Activated T-helper 1 cell treated with Interleukin-2 at 50 U/mL for 16 hours (primary cell): ENCODE measurements at places on chromosomes 7 and 10.

- DNase-seq = no peak
These were observed 96.4 kb downstream of the DYNC2I1 start for GRCh38 chr7:158952776-158953175.

GRCh38 chr7:152661479-152661878 lies 14.5 kb downstream of the XRCC2 start:
- DNase-seq = no peak

DNA sequence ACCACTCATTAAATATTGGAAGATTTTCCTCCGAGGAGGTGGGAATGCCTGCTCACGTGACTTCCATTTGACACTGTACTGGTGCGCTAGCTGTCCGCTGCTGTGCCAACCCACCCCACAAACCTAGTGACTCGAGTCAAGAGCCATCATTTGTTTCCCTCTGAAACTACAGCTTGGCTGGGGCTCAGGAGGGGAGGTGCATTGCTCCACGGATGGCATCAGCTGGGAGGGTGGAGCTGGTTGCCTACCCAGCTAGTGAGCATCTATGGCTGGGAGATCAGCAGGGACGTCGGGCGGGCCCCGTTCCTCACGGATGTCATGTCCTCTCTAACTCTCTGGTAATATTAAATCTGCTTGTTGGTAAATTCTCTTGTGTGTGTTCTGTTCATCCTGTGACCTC lies 9.5 kb upstream of the FOXL3 start:
- no peak for DNase-seq

DNA sequence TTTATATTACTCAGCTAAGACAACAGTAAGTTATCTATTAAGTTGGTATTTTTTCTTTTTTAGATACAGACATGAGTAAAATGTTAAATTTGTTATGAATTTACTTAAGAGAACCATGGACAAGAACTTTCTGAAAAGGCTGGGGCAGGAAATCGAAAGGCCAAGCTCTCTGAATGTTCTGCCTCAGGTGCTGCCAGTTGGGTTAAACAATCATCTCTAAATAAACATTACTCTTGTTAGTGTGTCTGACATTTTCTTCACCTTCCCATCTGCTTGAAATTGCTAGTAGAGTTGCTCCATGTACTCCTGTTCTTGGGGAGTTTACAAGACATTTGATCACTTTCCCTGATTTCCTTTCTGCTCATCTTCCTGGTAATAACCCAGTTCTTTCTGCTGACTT lies 87.5 kb downstream of the ANKRD7 start:
- no peak for DNase-seq

DNA sequence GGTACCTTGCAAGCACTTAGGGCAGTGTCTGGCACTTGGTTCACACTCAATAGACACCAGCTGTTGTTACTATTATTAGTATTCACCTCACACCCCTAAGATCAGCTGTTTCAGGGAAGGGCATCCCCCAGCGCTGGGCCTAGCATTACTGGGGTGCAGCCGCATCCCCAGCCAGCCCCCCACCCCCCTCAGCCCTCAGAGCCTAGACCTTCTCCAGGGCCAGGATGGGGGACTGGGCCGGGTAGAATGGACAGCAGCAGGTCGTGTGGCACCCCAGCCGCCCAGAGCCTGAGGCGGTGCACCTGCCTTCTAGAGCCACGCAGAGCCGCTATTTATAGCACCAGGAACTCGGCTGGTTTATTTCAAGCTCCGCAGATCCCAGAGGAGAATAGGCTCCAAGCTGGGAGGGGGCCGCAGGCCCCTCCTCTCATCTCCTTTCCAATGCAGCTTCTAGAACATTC lies 60.5 kb downstream of the GTF2IRD1 start:
- DNase-seq = no peak

DNA sequence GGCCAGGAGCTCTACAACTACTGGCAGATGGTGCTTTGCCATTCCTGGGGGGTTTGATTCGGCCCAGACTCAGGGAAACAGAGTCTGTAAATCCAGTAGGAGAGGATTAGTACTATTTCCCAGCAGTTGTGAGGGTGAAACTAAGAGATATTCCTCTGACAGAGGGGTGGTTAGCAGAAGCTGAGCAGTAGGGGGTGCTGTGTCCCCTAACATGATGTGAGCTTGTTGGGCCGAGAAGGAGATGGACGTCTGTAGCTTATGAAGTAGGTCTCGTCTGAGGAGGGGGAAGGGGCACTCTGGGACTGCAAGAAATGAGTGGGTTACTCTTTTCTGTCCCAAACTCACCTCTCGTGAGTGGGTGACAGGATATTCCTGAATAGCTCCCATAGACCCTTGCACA lies 179.2 kb upstream of the MBL2 start:
- DNase-seq = no peak

- no peak for DNase-seq
These were observed 111.5 kb upstream of the ADAM12 start for GRCh38 chr10:126499744-126500143.

DNA sequence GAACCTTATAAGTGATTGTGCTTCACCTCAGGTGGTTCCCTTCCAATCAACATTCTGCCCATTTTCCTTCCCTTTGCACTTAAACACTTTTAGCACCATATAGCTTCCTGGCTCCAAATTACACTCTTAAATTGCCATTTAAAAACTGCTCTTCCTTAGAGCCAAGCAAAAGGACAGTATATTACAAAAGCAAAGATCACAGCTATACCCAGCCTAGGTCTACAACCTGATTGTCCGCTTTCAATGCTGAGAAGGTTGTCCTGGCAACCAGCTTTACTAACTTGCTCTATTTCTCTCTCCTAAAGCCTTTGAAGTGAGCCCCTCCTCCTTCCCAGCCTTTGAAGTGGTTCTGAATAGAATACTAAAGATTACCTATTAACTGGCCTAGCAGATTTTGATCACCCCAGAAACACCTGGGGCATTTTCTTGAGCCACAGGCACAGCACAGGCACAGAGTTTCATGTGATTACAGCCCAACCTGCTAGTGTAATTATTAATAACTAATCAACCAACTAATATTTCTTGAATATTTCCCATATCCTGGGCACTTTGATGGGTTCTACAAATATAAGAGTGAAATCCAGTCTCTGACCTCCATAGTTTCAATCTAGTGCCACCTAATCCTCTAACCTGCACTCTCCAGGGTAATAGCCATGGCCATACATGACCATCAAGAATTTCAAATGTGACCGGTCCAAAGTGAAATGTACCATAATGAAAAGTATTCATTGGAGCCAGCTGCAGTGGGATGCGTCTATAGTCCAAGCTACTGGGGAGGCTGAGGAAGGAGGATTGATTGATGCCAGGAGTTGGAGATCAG lies 63.6 kb upstream of the TRIM24 start:
- DNase-seq = no peak

DNA sequence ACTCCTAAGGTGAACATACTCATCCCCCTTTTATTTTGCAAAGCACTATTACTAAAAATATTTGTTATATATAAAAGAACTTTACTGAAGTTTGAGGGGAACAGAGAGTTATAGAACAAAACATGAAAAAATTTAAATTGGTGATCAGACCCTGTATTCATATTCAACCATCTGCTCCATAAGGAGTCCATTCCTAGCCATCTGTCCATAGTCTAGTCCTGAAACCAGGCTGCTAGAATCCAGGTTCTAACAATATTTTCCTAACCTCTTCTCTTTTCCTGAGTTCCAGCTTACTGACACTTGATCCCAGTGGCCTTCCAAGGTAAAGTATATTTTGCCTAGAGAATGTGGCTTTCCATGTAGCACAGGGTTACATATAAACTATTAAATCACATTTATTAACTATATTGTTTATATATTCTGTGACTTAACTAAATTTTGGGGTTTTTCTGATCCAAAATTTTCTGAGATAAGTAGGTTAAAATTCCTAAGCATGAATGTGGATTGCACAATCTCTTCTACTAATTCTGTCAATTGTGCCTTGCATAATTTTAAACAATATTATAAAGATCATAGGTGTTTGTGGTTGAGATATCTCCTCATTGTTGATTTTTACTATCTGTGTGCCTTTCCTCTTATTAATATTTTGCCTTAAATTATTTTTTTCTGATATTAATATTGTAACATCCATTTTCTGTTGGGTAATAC lies 137.6 kb upstream of the MAGI2 start:
- no peak for DNase-seq

DNA sequence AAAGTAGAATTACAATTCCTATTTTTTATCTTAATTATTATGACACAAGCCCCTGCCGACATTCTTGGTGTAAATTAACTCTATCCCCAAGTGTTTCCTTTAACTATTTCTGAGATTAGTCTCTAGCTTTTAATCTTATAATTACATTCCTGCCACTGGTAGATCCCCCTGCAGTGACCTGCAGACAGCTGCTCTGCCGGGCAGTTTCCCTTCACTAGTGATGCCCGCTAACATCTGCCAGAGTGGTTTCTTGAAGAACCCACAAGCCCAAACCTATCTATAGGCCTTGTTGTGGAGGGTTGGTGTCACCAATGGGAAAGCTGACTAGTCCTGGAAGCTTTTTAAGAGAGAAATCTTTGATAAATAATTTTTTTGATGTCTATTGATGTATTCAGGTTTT lies 50.0 kb downstream of the ADAM22 start:
- DNase-seq = no peak

- DNase-seq = no peak
These were observed 63.0 kb upstream of the SP4 start for GRCh38 chr7:21364801-21365271.

GRCh38 chr7:66344166-66344565 lies 139.0 kb downstream of the TPST1 start:
- DNase-seq = no peak

DNA sequence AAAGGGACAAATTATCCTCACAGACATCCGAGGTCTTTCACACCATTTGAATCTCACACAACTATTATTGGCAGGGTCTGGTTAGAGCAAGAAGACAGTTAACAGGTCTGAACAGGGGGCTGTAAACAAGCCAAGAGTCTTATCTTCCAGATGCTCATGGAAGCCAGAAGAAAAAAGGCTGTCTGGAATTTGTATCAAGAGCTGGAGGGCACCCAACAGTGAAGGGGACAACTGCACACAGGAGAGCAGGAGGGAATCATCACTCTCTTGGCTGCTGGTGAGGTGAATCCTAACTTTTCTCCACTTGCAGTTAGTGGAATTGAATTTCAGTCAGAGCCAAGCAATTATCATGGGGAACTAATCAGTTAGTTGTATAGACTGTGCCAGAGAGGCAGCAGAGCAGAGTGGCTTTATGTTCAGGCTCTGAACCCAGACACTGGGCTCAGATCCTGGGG lies 880.2 kb upstream of the AUTS2 start:
- DNase-seq = no peak

- DNase-seq = no peak
These were observed 40.2 kb downstream of the PRKCQ start for GRCh38 chr10:6539833-6540232.

DNA sequence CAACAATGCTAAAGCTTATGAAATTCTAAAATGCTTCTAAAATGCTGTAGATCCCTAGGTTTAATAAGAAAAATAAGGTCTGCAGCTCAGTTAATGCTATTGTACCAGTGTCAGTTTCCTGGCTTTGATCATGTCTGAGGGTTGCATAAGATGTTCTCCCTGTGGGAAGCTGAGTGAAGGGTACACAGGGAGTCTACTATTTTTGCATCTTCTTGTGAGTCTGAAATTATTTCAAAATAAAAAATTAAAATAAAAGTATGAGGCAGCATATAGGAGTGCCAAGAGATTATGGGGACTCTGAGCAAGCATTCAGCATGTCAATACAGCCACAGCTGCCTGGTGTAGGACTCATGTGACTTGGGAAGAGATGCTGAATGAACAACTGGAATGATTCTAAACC lies 14.7 kb downstream of the CHST15 start:
- DNase-seq = no peak

- no peak for DNase-seq
These were observed 18.3 kb downstream of the INPP5A start for GRCh38 chr10:132555648-132556575.

DNA sequence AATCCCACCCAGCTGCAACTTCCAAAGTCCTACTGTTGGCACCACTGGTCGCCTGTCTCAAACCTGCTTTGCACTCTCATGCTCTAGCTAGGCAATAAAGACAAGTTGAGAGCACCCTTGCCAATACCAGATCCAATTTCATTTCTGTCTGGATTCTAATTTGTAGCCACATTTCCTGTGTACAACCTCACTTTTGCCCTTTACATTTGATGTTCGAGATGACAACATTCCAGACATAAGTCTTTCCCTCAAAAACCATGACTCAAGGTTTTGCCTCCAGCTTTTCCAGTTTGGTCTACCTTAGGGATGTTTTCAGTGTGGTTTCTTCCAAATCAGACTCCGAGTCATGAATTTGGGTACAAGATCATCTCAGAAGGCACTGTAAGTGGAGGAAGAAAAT lies 309.0 kb downstream of the GPAM start:
- DNase-seq = no peak

DNA sequence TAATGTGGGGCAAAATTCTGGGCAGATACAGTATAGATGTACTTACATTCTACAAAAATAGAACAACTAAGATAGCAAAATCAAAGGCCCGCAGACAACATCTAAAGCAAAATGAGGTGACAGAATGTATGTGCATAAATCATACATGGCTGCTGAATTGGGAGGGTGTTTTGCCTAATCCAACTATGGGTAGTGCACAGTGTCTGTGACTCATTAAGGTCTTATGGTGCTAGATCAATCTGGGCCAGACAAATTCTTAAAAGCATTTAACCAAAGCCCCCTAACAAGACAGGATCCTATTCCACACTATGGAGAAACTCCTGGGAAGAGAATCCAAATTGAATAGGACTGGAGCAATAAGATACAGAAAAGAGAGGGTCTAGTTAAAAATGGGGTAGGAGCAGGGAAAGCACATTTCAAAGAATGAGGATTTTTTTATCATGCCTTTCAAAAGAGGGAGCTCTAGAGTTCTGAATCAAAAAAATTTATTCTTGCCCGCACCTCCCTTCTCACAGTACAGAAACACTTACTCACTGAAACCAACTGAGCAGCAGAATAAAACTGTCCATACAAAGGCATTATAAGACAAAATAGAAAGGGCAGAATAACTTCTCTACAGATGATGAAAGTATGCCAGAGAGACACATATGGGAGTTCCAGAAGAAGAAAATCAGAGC lies 181.3 kb downstream of the RNLS start:
- DNase-seq = no peak

DNA sequence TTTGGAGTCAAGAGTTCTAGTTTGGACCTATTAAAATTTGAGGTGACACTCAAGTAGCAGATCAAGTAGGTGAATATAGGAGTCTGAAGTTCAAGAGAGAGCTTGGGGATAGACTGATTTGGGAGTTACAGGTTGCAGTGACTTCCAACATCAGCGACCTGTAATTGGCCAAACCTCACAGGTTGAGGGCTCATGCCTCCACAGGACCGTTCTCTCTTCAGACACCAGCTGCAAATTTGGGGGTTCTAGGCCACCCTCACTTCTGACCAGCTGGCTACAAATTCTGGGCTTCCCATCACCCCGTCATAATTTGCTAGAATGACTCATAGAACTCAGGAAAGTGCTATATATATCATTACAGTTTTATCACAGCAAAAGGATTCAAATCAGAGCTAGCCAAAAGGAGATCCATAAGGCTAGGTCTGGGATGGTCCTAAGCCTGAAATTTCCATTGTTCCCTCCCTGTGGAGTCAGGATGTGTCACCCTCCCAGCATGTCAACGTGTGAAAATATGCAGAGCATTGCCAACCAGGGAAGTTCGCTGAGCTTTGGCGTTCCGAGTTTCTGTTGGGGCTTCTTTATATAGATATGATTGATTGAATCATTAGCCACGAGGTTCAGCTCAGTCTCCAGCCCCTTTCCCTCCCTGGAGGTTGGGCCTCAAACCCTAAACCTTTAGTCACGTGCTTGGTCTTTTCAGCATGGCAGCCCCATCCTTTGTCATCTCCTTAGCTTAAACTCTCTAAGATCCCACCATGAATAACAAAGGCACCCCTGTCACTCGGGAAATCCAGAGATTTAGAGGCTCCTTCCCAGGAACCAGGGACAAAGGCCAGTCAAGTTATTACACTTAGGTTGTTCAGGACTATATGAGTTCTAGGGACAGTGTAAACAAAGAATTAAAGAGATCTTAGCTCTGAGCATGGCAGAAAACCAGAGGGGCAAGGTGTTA lies 20.7 kb upstream of the ZNF212 start:
- no peak for DNase-seq
